ENCODE measurements at places on chromosomes 7 and 10.
A peak's percentile ranks its signal among the peaks of the same experiment; 100 is the strongest.

DNA sequence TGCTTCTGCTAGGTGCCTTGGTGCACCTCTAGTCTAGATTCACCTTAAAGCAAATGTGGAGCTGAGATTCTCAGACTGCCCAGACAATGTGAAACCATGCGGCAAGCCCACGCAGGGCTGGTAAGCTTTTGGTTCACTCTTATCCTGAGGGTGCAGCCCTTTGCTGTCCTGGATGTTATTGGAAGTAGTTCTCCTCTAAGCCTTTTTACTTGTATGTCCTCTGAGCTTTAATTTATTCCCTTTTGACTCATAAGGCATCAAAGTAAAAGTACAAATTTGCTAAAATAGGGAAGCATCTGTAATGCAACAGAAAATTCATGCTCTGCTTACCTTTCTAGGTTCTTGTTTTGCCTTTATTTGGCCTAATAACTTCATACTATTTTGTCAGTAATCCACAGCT, 186.8 kb downstream of the MACC1 start:
- DNase-seq: no peak

DNA sequence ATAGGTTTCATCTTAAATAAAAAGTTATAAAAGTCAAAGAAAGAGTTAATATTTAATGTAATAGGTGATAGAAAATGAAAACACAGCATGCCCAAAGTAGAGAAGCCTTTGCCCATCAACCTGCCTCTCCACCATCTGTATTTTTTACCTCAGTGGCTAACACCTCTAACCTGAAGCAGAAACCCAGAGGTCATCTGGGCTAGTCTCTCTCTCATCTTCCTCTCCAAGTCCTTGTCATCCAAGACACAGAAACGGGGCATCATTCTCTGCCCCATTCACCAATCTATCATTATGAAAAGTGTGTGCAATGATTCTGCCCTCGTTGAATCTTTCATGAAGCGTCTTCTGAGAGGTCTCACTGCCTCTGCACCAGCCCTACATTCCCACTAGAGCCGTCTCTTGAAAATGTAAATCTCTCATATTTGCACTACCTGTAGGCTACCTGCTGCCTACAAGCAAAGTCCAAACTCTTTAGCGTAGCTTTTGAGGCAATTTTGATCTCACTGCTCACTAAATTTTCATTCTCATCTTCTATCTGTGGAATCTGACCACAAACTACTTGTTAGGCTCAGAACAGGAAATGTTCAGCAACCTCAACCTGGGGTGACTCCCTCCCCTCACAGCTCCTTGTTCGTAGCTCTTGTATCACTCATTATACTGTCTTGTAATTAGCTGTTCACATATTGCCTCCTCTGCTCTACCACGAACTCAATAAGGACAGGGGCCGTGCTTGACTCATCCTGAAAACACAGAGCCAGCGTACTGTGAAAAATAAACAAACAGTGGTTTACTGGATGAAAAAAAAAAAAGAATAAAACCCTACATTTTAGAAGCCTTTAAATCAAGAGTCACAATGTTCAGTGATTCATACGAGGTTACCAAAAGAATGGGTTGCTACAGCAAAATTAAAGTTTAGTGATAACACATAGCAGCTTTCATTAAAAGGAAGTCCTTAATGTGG, 83.1 kb downstream of the CTNNA3 start:
- no peak for DNase-seq

GRCh38 chr7:38138171-38138570, 39.9 kb upstream of the STARD3NL start:
- DNase-seq: no peak

DNA sequence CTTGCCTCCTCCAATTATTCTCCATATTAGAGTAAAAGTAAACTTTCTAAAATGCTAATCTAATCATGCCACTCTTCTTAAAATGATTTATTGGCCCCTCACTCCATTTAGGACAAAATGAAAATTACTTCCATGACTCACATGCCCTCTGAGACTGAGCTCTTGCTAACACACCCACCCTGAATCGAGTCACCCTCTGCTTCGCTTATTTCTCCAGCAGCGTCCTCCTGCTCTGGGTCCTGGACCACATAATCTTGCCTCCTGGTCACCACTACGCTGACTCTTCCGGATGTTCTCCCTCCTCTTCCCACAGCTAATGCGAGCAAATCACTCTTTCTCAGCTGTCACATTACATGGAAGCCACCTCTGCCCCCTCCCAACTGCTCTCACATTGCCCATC, 384.0 kb upstream of the FZD8 start:
- no peak for DNase-seq

DNA sequence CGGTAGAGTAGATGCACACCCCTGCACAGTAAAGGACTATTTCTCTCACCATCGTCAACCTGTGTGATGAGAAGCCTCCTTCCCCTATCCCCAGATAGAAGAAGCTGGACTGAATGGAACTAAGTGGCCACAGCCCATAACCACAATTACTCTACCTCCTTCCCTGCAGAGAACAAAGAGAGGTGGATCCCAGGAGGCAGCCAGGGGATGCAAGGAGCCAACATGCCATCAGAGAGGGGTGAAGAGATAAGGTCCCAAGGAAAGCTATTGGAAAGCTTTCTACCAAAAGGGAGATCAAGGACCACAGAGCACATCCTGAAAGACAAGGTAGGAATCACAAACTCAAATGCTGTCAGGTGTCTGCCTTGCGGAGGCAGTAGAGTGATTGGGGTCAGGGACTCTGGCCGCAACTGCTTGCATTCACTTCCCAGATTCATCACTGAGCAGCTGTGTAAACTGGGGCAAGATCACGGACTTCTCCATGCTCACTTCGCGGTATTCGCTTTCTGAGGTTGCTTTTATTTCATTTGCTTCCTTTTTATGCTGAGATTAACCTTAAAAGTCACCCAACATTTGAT, 81.6 kb upstream of the MYO3A start:
- DNase-seq: no peak

GRCh38 chr10:108567899-108568752, 1355.2 kb downstream of the XPNPEP1 start:
- no peak for DNase-seq

DNA sequence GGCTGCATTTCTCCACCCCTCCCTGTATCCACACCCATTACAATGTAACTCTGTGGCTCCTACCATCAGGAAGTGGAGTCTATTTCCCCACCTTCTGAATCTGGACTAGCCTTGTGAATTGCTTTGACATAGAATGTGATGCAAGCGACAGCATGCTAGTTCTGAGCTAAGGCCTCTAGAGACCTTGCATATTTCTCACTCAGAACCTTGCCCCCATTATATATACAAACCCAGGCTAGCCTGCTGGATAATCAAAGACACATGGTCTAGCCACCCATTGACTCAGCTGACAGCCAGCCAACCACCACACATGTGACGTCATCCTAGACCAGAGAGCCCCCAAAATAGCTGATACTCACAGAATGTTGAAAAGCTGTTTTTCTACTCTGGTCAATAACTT, 77.9 kb downstream of the CCDC71L start:
- peak; percentile 62 for DNase-seq

DNA sequence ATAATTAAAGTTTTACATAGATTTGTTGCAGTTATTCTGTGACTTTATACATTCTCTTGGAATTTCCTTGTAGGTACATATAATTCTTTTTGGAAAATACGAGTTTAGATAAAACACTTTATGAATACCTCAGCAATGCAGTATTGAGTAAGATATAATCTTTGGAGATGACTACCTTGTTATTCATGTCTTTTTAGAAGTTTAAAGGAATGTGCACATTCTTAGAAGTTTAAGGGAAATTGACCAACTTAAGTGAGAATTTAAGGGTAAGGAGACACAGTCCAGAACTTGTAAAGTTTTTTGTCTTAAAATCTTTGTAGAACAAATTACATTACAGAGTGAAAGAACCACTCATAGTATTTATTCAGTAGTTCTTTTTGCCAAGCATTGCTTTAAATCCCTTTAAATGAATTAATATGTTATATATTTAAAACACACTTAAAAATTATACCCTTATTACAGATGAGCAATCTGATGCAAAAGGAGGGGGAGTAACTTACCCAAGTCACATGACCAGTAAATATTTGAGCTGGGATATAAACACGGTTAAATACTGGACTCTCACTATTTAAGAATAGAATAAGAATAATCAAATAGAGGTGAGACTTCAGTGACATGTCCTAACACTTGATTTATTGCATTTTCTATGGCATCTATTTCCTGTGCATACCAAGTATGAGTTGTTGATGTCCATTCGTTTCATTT, 139.5 kb upstream of the FERD3L start:
- DNase-seq: no peak

- DNase-seq: no peak
Observed at GRCh38 chr10:131387018-131387529, 75.6 kb upstream of the TCERG1L start.

- DNase-seq: no peak
Observed at GRCh38 chr10:114635101-114635500, 23.0 kb downstream of the ABLIM1 start.

DNA sequence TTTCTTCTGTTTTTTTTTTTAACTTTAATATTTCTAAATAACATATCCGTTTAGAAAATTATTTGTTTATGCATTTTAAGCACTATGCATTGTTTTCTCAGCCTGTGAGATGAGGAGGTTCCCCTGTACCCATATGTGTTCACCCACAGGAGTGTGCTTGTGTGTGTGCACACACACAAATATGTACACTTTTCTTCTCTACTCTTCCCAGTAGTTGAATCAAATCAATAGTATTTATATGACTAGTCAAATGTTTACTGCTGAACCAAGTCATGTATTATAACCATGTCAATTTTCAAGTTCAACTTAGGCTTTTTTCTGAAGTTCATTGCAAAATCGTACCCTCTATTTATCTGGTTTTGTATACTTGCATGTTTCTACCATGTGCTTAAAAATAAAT, 37.3 kb downstream of the HDAC9 start:
- DNase-seq: no peak

DNA sequence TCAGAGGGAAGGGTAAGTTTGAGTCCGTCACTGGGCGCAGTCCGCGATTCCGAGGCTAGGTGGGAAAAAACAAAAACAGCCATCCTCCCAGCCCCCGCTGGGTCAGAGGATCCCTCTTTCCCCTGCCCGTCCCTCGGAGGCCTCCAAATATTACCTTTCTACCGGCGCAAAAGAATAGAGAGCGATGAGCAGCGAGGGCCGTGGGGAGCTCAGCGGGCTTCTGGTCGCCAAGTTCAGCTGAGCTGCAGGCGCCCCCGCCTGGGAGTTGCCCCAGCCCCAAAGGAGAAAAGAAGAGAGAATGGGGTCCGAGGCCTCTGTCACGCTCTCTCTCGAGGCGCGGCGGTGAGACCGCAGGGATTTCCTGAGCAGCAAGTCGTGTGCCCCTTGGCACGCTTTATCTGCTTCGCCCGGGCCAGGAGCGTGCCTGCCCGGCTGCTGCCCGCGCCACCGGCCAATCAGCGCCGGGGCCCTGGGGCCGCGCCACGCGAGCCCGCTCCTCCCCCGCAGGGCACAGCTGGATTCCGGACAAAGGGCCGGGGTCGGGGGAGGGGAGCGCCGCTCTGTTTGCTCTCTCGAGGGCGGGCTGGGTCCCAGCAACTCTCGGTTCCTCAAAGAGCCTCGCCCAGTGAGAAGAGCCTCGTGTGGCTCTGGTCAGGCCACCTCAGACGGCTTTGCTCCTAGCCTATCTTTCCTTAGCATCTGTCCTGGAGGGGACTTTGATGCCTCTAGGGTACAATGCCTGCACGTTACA, at the start of gene NEUROG3:
Gene NEUROG3, minus strand, starts transcription at position 367 of the 751 bp plus-strand sequence. CDS start 379 bp downstream, outside the sequence.
- no peak for DNase-seq

DNA sequence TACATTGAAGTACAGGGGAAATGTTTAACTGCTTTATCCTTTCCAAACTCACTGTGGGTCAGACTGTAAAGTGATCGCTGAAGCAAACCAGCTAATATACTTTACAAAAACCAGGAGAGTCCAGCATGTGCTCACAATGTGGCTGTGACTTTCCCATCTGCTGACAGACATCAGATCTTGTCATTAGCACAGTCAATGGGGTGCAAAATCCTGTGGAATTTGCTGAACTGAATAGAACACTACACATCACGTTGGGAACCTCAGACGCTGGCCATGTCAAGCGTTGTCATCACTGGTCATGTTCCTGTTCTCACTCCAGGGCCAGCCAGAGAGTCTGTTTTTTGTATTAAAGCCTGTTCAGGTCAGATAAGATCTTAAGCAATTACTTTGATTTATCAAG, 83.4 kb downstream of the AGMO start:
- DNase-seq: no peak

DNA sequence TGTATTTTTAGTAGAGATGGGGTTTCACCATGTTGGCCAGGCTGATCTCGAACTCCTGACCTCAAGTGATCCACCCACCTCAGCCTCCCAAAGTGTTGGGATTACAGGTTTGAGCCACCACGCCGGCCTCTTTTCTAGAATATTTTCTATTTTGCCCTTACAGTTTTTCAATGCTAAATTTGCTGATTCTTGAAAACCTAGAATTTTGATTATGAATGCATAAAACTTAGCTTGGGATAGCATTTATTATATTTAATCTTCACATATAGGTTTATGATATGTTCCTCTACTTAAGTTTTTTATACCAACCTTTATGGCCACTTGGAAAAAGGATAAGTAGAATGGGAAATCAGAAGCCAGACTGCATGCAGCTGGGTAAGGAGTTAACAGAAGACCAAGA, 2.1 kb downstream of the TMEM60 start:
- DNase-seq: no peak

Data from AG08396 (cell line).